Sigmoid colon (tissue), 7 donors: ENCODE measurements at places on chromosomes 4 and X. TPM values are rescaled to one million over a fixed set of nuclear protein-coding genes. Genes with fewer than 3 reads are reported as not detected.

TEX13B gene
- total RNA-seq: not detected

GRCh38 chr4:6591313-6591712 lies 16.3 kb downstream of the MAN2B2 start:
- no peak for DNase-seq

DNA sequence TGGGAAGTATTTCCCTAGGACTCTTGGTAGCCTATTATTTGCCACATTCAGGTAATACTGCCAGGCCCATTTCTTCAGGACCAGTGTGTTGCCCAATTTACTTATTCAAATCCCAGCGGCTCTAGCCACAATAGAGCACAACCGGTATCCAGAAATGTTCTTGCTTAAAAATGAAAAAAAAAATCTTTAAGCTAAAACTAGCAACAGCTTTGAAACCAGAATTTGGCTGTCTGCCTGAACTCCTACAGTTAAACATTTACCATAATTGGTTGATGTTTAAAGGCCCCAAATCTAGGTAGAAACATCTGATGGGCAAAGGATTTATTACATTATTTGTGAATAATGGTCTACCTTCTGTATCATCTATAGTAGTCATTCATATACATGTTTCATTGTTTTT lies 930 bp upstream of the SLITRK4 start:
- no peak for DNase-seq

DNA sequence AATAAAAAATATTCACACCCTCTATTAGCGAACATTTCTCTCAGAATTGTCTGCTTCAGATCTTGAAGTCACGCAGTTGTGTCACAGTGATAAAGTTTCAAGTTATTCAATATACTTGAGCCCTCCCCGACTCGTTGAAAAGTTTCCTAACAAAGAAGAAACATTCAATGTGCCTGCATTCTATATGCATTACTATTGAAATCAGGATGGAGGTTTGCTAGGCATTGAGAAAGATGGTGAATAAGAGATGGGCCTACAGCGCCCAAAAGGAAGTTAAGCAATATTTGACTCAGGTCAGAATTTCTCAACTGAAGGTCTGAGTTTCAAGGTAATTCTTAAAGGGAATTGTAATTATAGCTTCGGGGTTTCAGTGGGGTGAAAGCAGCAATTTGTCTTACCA lies 6.1 kb downstream of the TCEANC start:
- no peak for DNase-seq

DNA sequence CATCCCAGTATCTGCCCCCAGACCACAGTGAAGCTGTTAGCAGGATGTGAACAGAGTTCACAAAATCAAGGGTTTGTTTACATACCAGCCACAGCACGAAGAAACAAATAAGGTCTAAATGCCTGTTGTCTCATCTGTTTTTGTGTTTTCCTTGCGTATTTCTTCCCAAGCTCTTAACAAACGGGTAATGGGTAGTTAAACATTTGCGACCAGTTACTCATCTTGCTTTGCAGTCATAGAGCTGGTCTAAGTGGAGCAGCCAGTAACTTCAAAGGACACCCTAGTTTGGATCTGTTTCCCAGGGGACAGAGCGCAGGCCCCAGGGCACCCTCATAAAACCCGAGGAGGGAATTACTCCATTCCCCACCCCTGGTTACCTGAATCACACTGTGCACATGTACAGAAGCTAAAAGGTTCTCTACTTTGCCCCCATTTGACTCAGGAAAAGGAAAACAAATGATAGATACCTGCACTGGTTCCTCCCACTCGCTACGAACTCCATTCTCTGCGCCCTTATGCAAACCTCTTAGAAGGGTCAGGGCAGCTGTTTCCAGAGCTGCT lies 68.8 kb downstream of the MAML3 start:
- no peak for DNase-seq

DNA sequence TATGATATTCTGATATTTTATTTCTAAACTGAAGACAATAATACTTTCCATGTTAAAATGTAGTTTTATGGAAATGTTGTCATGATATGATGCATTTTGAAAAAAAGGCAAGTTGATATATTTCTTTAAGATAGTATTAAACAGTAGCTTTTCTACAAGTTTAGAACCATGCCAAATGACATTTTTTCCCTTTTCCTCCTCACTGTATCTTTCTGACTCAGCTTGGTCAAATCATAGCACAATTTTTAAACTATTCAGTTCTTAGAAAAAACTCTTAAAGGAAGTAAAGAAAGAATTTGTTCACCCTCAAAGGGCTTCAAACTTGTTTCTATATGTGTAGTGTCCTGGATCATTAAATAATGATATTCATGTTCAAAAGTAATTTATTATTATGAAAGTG lies 46.0 kb upstream of the GUCY1A1 start:
- DNase-seq: no peak

DNA sequence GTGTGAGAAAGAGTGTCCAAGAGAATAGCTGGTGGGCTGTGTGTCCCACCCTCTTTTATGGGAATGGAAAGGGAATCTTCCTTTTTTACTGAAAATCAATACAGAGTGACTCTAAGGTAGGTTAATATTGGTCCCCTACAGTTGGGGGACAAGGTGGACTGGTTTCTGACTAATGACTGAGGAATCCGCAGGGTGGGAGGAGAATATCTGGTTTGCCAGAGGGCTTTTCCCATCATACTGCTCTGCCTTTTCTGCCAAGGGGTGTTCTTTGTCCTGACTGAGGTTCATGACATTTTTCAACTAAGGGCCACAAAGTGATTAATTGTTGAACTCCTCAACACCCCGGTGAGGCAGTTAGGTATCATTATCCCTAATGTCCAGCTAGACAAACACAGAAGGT lies 261.6 kb downstream of the SPATA18 start:
- DNase-seq: no peak

- DNase-seq: no peak
Observed at GRCh38 chr4:138978600-138978999, 37.0 kb upstream of the NOCT start.

- DNase-seq: no peak
Observed at GRCh38 chr4:188412499-188412898, 273.3 kb downstream of the TRIML1 start.
